ENCODE measurements at places on chromosomes 12 and 14.
A peak's percentile ranks its signal among the peaks of the same experiment; 100 is the strongest.

GRCh38 chr12:60070552-60070951 is 474.7 kb downstream of the SLC16A7 start:
- H3K4me3 ChIP-seq = no peak overlapping the region
- no peak overlapping the region for H3K27ac ChIP-seq
- DNase-seq = no peak
- no peaks in the 10 kb centered on the region for H3K27me3 ChIP-seq

- no peaks in the 10 kb centered on the region for H3K36me3 ChIP-seq
- no peak overlapping the region for H3K27ac ChIP-seq
- H3K4me3 ChIP-seq = no peak overlapping the region
- no peaks in the 10 kb centered on the region for H3K27me3 ChIP-seq
- H3K4me1 ChIP-seq = no peaks in the 10 kb centered on the region
- DNase-seq = no peak
These were observed 23.4 kb upstream of the SLC35F4 start for GRCh38 chr14:57889245-57889644.

DNA sequence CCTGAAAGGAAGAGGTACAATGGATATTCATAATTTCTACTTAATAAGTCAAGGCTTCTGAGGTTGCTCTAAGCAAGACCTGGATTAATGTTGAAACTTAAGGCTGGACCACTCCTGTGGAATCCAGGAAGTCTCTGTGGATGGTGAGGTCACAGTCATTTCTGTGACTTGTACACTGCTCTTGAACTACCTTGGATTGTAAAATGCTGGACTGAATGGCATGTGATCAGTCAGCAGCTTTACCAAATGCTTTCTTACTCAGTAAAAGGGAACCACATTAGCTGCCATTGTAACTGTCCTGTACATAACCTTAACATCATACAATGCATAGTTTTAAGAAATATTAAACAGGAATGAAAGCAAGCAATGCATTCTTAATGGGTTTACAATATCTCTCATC is 182.9 kb downstream of the NOVA1 start:
- H3K4me1 ChIP-seq = no peaks in the 10 kb centered on the region
- DNase-seq = no peak
- no peak overlapping the region for H3K4me3 ChIP-seq
- no peaks in the 10 kb centered on the region for H3K27me3 ChIP-seq

DNA sequence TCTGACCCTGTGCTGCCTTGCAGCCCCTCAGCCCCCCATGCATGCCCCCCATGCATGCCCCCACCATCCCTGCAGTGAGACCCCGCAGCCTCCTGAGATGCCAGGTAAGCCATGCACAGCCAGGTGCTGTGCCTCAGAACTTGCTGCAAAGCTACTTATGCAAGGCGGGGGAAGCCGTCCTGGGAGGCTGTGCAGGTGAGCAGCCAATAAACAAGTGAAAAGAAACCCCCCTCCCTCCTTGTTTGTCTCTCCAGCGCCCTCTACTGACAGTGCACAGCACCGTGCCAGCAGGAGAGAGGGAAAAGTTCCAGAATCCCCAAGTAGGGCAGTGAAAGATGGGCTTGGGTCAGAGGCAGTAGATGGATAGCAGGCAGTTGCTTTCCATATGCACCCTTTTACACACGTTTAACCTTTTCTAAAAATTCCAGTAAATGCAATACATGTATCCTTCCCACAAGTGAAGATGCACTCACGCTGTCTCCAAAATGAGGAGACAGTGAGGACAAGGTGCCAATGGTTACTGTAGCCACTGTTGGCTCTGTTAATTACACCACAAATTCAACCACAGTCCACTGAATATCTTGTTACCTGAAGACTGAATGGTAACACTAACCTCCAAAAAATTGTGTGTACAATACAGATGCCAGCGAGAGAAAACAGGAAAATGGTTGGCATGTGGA is 18.0 kb downstream of the TNFAIP2 start:
- H3K27me3 ChIP-seq = no peaks in the 10 kb centered on the region
- H3K27ac ChIP-seq = peak overlapping the region; percentile 75
- H3K36me3 ChIP-seq = no peaks in the 10 kb centered on the region
- peak; percentile 54 for DNase-seq
- no peak overlapping the region for H3K4me3 ChIP-seq

DNA sequence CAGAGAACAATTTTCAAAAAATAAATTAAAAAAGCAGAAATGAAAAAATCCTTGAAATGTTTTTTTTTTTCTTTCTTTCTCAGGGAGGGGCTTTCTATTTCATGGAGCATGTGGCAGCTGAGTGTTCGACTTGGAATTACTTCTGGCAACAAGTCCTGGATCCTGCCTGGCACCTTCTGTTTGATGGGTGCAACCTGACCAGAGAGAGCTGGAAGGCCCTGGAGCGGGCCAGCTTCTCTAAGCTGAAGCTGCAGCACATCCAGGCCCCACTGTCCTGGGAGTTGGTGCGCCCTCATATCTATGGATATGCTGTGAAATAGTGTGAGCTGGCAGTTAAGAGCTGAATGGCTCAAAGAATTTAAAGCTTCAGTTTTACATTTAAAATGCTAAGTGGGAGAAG is 22.5 kb upstream of the HIGD1C start:
- H3K36me3 ChIP-seq = no peaks in the 10 kb centered on the region
- H3K27me3 ChIP-seq = 0 out of 2 replicates have a peak, but pooled peaks cover 2% of the 10 kb centered on the region
- no peak for DNase-seq
- no peaks in the 10 kb centered on the region for H3K4me1 ChIP-seq

GRCh38 chr12:110253176-110253575 is 27.9 kb upstream of the ATP2A2 start:
- H3K4me3 ChIP-seq = no peak overlapping the region
- H3K27me3 ChIP-seq = no peaks in the 10 kb centered on the region
- H3K4me1 ChIP-seq = 0 out of 2 replicates have a peak, but pooled peaks cover 2% of the 10 kb centered on the region
- H3K27ac ChIP-seq = no peak overlapping the region

GRCh38 chr14:76271041-76271755 is 104.7 kb upstream of the ESRRB start:
- H3K27me3 ChIP-seq = no peaks in the 10 kb centered on the region
- DNase-seq = no peak
- no peaks in the 10 kb centered on the region for H3K4me1 ChIP-seq
- H3K27ac ChIP-seq = no peak overlapping the region
- H3K4me3 ChIP-seq = no peak overlapping the region

GRCh38 chr12:68538726-68539614 is 71.7 kb upstream of the RAP1B start:
- no peaks in the 10 kb centered on the region for H3K36me3 ChIP-seq
- no peak overlapping the region for H3K4me3 ChIP-seq
- no peak for DNase-seq
- H3K27ac ChIP-seq = peak overlapping the region; percentile 75
- no peaks in the 10 kb centered on the region for H3K27me3 ChIP-seq

DNA sequence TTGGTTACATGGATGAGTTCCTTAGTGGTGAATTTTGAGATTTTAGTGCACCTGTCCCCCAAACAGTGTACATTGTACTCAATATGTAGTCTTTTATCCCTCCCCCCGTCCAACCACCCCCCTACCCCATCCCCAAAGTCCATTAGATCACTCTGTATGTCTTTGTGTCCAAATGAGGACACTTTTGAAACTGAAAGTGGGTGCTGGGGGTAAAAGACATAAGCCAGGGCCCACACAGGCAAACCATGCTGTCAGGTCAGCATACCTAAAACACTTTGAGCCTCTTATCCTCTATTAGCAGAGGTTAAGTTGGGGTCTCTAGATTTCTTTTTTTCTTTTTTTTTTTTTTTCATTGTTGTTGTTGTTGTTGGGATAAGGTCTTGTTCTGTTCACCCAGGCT is 31.3 kb upstream of the KICS2 start:
- H3K4me3 ChIP-seq = no peak overlapping the region
- H3K36me3 ChIP-seq = no peaks in the 10 kb centered on the region
- no peaks in the 10 kb centered on the region for H3K27me3 ChIP-seq
- no peak overlapping the region for H3K27ac ChIP-seq
- H3K4me1 ChIP-seq = no peaks in the 10 kb centered on the region
- no peak for DNase-seq

- H3K27ac ChIP-seq = no peak overlapping the region
- no peak overlapping the region for H3K4me3 ChIP-seq
- no peaks in the 10 kb centered on the region for H3K36me3 ChIP-seq
- DNase-seq = no peak
These were observed 926 bp upstream of the CMKLR1 start for GRCh38 chr12:108340037-108340436.

DNA sequence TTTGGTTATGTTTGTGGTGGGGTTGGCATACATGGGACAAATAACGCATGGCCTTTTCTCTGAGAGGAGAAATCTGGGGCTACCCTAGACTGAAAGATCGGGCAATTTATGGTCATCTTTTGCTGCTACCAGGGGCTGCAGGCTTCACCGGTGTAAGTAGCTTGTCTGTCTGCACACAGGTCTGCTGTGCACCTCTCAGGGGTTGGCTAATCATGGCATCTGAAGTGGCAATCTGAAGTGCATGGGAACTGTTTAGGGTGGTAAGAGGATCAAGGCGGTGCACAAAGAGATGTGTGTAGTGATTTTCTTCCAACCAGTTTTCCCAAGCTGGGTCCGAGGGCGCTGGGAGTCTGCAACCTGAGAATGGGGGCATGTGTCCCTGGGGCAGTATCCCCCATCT is 141.3 kb downstream of the EMP1 start:
- no peak overlapping the region for H3K27ac ChIP-seq
- no peaks in the 10 kb centered on the region for H3K36me3 ChIP-seq
- no peak overlapping the region for H3K4me3 ChIP-seq
- no peaks in the 10 kb centered on the region for H3K27me3 ChIP-seq
- no peak for DNase-seq

DNA sequence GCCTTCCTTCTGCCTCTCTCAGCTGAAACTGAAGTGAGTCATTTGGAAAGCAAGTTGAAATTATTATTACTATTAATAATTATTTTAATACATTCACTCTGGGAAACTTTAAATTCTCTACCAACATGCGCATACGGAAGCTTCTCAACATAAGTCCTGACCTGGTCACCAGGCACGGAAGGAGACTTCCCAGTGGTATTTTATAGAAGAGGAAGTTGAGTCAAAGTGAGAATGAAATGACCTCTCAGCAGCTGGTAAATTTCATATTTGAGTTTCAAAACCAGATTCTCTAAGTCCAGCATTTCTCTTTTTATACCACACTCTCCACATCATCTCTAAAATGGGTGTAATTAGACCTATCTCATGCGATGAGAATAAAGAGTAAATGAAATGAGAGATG is 747.4 kb downstream of the VRK1 start:
- H3K4me3 ChIP-seq = no peak overlapping the region
- no peaks in the 10 kb centered on the region for H3K4me1 ChIP-seq
- DNase-seq = no peak
- no peaks in the 10 kb centered on the region for H3K36me3 ChIP-seq

GRCh38 chr12:124389138-124389724 is 94.3 kb downstream of the RFLNA start:
- H3K27ac ChIP-seq = peak overlapping the region; percentile 94
- H3K4me1 ChIP-seq = peaks cover 73% of the 10 kb centered on the region
- no peaks in the 10 kb centered on the region for H3K27me3 ChIP-seq
- no peak for DNase-seq

All from Panc1 (cell line).